ENCODE measurements at places on chromosomes 11 and 22. TPM values are rescaled to one million over a fixed set of nuclear protein-coding genes. Genes with fewer than 3 reads are reported as not detected.
A peak's percentile ranks its signal among the peaks of the same experiment; 100 is the strongest.

DNA sequence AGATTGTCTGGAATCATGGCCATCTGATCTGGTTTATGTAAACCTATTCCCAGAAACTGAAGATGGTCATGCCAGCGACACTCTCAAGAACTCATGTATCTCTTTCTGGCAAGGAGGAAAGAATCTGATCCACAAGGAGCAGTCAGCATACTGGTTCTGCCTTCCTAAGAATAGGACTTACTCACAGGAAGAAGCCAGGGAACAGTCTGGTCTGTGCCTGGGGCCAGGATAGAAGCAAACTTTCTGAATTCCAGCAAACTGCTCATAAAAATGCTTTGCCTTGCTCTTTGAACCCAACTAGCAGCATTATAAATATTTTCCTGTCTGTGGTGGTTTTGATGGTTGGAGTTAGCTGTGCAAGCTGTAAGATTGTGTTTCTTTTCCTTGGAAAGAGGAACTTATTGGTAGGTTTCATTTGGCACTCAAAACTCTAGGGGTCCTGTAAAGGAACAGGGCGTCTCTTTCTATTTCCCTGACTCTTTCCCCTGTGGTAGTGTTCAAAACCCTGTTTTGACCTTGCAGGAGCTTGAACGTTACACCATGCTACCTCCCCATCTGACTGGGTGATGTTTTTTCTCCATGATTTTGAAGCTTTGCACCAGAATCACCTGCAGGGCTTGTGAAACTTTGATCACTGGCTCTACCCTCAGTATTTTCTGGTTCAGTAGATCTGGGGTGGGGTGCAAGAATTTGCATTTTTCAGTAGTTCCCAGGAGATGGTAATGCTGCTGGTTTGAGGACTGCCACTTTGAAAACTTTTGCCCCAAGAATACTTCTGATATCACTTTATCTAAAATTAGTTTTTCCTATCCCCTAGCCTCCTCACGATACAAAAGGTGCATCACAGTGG, 627.8 kb upstream of the ANO5 start:
- no peaks in the 10 kb centered on the region for H3K4me1 ChIP-seq
- no peak overlapping the region for H3K27ac ChIP-seq
- H3K27me3 ChIP-seq = no peaks in the 10 kb centered on the region
- no peak for DNase-seq

DNA sequence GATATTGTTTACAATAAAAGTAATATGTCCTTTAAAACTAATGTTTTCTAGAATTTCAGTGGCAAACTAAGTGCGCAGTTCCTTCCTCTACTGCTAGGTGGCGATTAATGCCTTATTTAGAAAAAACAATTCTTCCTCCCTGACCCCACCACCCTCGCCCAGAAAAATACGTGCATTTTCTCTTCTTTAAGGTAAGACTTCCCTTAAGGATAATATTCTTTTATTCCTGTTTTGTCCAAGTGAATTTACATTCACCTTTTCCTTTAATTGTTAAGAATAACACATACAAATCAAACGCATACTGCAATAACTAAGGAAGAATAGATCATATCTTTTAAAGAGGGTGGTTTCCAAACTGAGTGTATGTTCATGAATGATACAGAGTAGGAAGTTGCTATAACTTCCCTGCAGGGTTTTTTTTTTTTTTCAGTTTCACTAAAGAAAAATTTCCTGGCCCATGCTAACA, 17.0 kb upstream of the PSMA1 start:
- H3K4me1 ChIP-seq = peaks cover 31% of the 10 kb centered on the region
- peak; percentile 20 for DNase-seq
- no peaks in the 10 kb centered on the region for H3K27me3 ChIP-seq
- H3K36me3 ChIP-seq = no peaks in the 10 kb centered on the region
- H3K27ac ChIP-seq = peak overlapping the region; percentile 6

DNA sequence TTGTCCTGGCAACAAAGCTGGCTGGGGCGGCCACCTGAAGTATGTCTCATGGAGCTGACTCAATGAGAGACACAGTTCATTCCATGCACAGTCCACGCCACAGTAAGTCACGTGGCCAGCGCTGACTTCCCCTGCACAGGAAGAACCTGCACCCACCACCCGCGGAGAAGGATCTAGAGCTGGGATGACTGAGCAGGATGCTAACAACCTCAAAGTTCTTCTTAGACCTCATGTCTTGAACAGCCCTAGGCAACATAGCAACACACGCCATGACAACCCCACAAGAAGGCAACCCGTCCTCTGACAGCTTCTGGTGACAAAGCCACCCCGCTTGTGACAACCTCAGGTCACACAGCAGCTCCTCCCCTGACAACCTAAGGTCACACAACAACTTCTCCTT, 76.9 kb upstream of the B3GAT1 start:
- no peaks in the 10 kb centered on the region for H3K4me1 ChIP-seq
- DNase-seq = no peak
- H3K4me3 ChIP-seq = no peak overlapping the region
- no peaks in the 10 kb centered on the region for H3K36me3 ChIP-seq
- H3K27me3 ChIP-seq = no peaks in the 10 kb centered on the region

- H3K36me3 ChIP-seq = peaks cover 6% of the 10 kb centered on the region
- H3K27me3 ChIP-seq = no peaks in the 10 kb centered on the region
- no peak overlapping the region for H3K4me3 ChIP-seq
Measured at GRCh38 chr22:45235851-45236342, 4.8 kb downstream of the KIAA0930 start.

GRCh38 chr11:45215098-45215865, 68.8 kb downstream of the PRDM11 start:
- no peaks in the 10 kb centered on the region for H3K36me3 ChIP-seq
- H3K27ac ChIP-seq = no peak overlapping the region
- no peaks in the 10 kb centered on the region for H3K27me3 ChIP-seq
- DNase-seq = no peak
- H3K4me3 ChIP-seq = no peak overlapping the region

- H3K36me3 ChIP-seq = no peaks in the 10 kb centered on the region
- H3K27ac ChIP-seq = no peak overlapping the region
- H3K4me3 ChIP-seq = no peak overlapping the region
- peaks cover 6% of the 10 kb centered on the region for H3K27me3 ChIP-seq
- DNase-seq = no peak
- H3K4me1 ChIP-seq = no peaks in the 10 kb centered on the region
Measured at GRCh38 chr11:110425751-110426545, 3.8 kb upstream of the FDX1 start.

GRCh38 chr22:30159561-30160353, 79.5 kb downstream of the HORMAD2 start:
- no peak overlapping the region for H3K4me3 ChIP-seq
- no peaks in the 10 kb centered on the region for H3K36me3 ChIP-seq
- H3K27ac ChIP-seq = no peak overlapping the region
- DNase-seq = peak; percentile 12

DNA sequence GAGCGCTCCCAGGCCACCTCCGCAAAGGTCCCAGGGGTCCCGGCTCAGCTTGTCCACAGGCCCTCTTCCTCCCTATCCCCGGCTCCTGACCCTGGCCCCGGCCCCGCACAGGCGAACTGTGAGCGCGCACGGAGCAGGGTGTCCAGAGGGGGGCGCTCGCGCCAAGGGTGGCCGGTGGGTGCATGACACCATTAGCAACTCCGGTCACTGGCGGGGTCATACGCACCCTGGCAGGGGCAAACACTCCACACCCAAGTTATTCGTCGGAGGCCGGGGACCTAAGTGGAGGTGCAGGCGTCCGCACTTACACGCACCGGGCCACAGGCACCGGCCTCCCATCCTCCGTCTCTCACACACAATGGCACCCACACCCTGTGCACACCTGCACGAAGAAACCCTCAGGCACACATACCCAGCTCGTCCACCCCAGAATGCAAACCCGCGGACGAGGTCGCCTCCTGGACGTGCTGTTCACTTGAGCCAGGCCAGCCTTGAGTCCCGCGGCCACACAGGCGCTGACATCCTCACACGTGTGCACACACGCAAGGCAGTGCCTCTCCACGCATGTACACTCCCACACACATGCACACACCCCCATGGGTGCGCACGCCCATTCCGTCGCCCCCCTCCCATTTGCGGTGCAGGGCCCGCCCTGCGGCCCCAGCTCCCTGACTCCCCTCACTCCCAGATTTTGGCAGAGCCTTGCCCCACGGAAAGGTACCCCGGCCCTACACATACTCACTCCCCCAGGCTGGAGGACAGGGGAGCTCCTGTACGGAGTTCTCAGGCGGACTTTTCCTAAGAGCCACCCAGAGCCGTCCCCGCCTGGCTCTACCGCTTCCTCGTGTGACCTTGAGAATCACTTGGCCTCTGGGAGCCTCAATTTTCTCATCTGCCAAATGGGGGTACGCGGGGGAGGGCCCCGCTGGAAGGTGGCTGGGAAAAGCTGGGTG, at the start of gene RASGRP2:
Gene RASGRP2, minus strand, starts transcription at position 552 of the 953 bp plus-strand sequence. CDS start 1,276 bp downstream, outside the sequence.
- H3K4me3 ChIP-seq = peak within 1 kb of the TSS; percentile 59
- H3K27me3 ChIP-seq = peaks cover 79% of the 10 kb centered on the region
- peaks cover 36% of the 10 kb centered on the region for H3K4me1 ChIP-seq

DNA sequence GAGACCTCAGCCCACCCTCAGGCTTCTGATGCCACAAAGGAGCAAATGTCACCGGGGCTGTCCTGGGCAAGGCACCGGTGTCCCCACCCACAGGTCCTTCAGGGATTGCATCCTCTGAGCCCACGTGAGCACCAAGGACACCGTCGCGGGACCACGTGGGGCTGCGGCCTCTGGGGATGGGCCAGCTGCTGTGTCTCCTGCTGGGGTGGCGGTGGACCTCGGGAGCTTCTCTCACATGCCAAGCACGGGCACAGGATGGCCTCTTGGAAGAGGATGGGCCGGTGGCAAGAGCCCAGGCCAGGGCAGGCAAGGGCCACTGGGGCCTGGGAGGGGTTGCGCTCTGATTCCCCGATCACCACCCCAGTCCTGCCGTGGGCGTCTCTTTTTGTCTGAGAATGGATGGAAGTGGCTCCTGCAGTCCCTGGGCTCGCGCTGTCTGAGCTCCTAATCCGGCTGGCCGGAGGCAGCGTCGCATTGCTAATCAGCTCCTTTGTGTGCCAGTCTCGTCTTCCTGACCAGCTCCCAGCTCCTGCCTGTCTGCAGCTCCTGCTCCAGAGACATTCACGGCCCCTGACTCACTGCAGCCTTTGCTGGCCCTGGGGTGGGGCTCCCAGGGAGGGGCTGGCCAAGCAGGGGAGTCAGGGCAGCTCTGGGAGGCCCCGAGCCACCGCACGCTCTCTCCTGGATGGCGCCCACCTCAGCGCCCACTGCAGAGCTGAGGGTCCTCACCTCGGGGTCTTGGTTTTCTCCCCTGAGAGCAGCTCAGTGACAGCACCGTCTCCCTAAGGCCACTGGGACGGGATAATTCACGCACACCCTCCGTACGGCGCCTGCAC, 146.7 kb downstream of the CTTN start:
- no peaks in the 10 kb centered on the region for H3K4me1 ChIP-seq
- H3K4me3 ChIP-seq = no peak overlapping the region
- no peaks in the 10 kb centered on the region for H3K36me3 ChIP-seq

DNA sequence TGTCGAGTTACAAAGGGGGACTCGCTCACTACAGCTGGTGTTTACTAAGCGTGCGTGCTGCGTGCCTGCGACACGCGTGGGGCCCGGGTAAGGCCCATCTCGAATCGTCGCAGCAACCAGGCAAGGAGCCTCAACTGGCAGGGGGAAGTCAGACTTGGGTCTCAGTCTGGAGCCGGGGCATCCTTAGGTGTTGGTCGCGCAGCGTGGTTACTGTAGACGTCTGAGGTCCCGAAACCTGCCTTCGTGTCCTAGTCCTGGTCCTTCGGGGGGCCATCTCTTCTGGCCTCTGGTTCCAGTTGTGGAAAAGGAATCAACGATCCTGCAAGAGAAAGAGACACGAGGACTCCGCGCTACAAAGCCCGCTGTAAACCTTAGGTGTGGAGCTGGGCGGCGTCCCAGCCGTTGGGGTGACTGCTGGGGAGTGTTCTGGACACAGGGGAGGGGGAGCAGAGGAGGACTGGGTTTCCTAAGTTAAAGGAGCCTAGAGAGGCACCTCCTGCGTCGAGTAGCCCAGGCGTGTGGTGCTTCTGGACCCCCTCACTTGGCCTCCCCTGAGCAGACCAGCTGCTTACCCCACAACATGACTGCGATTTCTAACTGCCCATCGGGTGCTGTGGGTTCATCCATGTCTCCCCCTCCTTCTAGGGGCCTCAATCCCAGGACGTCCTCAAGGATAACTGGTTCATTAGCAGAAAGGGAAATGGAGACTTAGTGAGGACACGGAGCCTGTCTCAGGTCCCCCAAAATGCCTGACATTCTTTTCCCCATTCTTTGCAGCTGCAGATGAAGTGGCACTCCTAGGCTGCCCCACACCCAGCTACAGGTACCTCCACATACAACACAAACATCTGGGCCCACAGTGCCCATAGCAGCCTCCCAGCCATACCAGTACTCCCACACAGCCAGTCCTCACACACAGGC, 4.9 kb upstream of the WNT11 start:
- no peak for DNase-seq
- peaks cover 41% of the 10 kb centered on the region for H3K27me3 ChIP-seq
- no peaks in the 10 kb centered on the region for H3K36me3 ChIP-seq
- 0 out of 2 replicates have a peak overlapping the region, but pooled peaks have one; percentile 61 for H3K4me3 ChIP-seq

DNA sequence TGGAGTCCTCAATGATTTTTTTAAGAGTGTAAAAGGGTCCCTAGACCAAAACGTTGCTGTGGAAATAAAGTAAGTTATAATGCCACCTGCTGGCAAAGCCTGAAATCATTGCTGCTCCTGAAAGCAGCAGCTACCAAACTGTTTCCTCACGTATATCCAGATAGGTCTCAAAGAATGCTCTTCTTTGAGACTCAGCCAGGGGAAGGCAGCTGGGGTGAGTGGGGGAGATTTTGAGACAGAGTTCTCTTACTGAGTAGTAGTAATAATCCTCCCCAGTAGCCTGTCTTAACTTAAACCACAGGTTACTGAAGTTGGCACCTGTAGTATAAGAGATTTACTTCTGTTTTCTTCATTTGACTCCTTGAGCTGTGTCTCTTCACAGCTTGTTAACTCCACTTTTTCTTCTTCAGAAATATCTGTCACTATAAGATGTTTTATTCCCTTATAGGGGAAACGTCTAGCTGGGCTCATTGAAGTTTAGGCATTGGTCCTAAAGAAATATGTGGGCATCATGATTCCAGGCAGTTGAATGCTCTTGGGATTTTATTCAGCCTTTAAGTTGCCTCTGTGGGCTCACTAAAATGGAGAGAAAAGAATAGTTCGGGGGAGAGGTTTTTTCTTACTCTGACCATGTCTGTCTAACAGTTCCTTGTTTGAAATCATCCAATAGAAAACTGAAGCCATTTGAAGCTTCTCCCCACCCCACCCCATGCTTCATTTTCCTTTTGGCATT, 77.9 kb downstream of the BTBD10 start:
- no peak overlapping the region for H3K4me3 ChIP-seq
- peak; percentile 25 for DNase-seq
- H3K27ac ChIP-seq = no peak overlapping the region
- peaks cover 4% of the 10 kb centered on the region for H3K36me3 ChIP-seq

DNA sequence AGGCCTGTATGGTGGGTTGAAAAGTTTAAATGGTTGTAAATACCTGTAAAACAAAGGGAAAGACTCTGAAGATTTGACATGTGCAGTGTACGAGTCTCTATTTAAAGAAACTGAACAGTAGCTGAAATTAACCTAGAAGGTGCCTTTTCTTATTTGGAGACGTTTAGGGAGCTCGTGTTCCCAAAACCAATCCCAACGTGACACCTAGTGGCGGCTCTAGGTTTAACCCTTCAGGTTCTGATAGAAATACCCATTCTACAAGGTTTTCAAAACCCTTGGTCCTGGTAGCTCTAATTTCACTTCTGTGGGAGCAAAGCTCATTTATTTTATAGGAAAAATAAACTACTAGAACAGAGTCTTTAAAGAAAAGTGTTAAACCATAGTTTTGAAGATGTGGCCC, 258.3 kb downstream of the LRRC4C start:
- no peak overlapping the region for H3K4me3 ChIP-seq
- no peak overlapping the region for H3K27ac ChIP-seq
- H3K27me3 ChIP-seq = no peaks in the 10 kb centered on the region
- H3K36me3 ChIP-seq = no peaks in the 10 kb centered on the region
- peak; percentile 21 for DNase-seq

Gene OR5A1
- total RNA-seq = not detected

Gene DNAJB7
- total RNA-seq = not detected

Gene MYOD1
- total RNA-seq = not detected

Gene SNX32
- total RNA-seq = 0.09 TPM

Gene MOGAT2
- 27.8 TPM for total RNA-seq

Gene LMO1
- not detected for total RNA-seq

Gene KCNJ4
- not detected for total RNA-seq
